H54 (cell line): ENCODE measurements at places on chromosomes 16 and 17.

DNA sequence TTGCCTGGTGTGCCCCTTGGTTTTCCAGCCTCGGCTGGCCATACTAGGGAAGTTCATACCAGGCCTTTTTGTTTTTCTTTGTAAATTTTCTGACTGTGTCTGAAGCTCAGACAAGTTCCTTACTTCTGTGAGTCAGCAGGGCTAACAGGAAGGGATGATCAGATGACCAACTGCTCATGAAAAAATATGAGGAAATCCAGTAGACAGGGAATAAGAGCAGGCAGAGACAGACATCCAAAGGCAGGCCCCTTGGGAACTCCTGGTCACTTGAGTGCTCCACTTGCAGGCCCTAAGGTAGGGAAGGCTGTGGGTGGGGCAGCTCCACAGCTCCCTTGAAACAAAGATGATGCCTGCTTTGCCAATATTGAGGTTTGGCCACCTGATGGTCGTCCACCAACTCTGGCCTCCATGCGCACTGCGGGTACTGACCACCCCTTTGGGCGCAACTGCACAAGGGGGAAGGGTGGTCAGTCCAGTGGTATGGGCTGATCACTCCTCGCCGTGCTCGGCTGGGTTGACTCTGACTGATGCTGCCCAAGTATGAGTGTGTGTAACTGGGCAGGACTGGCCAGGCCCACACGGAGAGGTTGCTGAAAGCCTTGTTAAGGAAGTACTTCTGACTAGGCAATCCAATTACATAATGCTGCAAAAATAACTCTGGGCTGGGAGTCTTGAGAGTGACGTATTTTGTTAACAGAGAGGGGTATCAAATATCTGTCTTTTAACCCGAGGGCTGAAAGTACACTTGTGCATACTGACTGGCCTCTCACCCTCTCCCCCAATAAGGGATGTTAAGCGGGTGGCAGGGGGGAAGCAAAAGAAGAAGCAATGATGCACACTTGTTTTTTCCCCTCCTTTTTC is 20.8 kb upstream of the ZFHX3 start:
- DNase-seq = no peak

DNA sequence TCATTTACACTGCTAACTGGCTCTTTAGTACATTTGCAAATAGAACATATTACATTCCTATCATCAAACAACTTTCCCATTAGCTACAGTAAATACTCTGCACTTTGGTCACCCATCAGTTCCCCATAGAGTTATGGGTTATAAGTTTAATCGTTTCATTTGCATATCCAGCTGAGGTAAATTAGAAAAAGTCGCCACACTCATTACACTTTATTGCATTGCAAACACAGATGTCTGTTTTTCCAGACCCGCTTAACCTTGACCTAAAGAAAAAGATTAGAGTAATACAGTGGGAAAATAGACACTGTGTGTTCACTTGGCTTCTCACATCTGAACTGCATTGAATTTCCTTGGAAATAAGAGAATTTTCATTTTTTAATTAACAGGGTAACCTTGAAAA is 213.1 kb upstream of the PSMD7 start:
- DNase-seq = no peak

- DNase-seq = no peak
Observed at GRCh38 chr16:90018652-90019542, at the start of gene DBNDD1. Gene DBNDD1, minus strand, starts transcription at chr16:90019456. Its CDS starts 115 bp downstream, at chr16:90019341.

DNA sequence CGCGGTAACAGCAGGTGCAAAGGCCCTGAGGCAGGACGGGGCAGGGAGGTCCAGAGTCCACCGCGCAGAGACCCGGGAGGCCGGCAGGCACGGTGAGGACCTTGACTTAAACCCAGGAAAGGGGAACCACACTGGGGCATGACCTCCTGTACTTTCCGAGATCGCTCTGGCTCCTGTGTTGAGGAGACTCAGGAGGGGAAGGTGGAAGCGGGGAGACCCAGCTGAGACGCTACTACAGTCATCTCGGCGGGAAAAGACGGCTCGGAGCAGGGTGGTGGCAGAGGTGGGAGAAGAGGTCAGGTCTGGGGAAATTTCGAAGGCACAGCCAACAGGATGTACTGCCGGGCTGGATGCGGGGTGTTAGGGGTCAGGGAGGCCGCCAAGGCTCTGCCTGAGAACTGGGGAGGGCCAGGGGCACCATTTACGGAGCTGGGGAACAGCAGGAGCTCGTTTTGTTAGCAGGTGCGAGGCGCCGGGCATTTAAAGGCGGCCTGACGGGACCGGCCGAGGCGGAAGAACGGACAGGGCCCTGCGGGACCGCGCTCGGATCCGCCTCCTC is 22.3 kb downstream of the NPTX1 start:
- DNase-seq = no peak

DNA sequence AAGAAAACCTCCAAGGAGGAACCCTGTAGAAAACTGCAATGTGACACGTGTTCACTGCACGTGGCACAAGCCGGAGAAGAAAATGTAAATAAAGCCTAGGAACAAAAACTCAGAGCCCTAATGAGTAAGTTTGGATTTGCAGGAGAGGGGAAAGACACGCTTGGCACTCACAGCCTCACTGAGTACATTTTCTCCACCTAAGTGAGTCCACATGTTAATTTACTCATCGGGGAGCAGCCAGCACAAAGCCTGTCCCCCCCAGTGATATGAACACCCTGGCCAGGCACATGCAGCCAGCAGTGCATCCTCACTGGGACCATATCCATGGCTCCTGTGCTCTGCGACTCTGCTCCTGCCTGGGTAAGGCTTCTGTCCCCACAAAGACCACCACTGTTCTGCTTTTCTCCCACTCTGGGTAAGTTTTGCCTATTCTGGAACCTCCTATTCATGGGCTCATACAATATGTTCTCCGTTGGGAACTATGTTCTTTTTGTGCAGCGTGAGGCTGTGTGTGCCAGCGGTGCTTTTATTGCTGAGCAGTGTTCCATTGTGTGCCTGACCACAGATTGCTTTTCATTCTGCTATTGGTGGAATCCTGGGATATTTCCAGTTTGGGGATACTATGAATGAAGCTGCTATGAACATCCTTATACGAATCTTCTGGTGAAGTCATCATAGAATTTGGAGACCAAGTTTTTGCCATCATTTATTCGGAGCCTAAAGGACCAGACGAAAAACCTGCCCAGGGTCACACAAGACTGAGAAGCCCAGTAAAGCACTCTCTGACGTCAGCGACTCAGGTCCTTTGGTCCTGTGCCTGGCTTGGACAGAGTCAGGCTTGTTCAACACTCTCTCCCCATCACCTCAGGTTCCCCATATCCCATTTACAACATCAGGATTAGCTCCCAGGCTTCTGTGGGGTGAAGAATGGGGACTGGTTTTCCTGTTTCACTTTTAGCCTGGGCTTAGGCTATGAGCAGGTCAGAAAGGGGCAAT is 53.3 kb downstream of the RNF112 start:
- DNase-seq = no peak

- no peak for DNase-seq
Observed at GRCh38 chr16:79037521-79038373, 562.8 kb downstream of the MAF start.

GRCh38 chr16:4395055-4395726 is 21.2 kb downstream of the CORO7 start:
- DNase-seq = no peak

- no peak for DNase-seq
Observed at GRCh38 chr17:42230225-42230624, 35.9 kb upstream of the GHDC start.

- no peak for DNase-seq
Observed at GRCh38 chr17:31692027-31692426, 167.0 kb downstream of the COPRS start.

DNA sequence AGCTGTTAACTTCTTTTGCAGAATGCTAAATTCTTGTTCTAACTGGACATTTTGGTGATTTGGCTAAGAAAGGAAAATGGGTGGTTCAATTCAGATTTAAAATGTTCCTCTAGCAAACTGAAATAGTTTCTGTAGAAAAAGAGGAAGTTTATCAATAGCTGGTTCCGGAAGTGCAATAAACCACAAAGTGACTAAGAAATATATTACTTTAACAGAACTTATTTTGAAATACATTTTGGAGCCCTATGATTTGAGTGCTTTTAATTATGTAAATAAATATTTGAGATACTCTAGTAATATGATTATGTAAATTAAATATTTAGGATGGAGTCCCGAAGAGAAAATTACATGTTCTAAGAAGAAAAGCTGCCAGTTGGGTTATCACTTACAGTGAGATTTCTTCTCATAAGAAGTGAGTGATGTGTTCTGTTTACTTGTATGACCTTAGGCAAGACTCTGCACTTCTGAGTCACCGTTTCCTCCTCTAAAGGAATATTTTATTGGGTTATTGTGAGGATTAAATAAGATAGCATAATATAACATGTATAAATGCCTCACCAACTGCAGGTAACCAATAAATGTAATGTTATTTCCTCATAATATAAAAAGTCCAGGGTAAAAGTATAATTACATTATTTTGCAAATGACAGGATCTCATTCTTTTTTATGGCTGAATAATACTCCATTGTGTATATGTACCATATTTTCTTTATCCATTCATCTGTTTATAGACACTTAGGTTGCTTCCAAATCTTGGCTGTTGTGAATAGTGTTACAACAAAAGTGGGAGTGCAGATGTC is at the start of gene EVI2B:
EVI2B (minus strand) TSS at position 73 of the 800 bp plus-strand sequence. CDS start 8,445 bp downstream, outside the sequence.
- DNase-seq = no peak

- no peak for DNase-seq
Observed at GRCh38 chr17:29949696-29950095, 8.3 kb downstream of the EFCAB5 start.

- no peak for DNase-seq
Observed at GRCh38 chr17:73045724-73046123, 46.8 kb downstream of the SLC39A11 start.

DNA sequence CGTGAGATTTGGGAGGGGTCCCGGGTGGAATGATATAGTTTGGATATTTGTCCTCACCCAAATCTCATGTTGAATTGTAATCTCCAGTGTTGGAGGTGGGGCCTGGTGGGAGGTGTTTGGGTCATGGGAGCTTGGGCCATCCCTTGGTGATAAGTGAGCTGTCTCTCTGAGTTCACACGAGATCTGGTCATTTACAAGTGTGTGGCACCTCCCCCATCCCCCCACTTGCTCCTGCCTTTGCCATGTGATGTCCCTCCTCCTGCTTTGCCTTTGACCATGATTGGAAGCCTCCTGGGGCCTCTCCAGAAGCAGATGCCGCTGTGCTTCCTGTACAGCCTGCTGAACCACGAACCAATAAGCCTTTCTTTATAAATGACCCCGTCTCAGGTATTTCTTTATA is 21.3 kb upstream of the BAIAP2 start:
- DNase-seq = no peak

DNA sequence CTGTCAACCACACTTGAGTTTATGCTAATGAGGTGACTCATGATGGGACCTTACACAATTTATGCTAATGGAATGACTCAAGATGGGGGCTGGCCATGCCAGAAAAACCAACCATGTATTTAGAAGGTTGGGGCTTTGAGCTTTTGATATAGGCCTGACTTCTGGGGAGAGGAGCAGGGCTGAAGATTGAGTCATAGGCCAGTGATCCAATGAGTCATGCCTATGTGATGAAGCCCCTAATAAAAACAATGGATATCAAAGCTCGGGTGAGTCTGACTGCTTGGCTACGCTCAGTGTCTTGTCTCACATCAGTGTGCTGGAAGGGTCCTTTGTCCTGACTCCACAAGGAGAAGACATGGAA is 7.3 kb downstream of the MFSD6L start:
- no peak for DNase-seq

DNA sequence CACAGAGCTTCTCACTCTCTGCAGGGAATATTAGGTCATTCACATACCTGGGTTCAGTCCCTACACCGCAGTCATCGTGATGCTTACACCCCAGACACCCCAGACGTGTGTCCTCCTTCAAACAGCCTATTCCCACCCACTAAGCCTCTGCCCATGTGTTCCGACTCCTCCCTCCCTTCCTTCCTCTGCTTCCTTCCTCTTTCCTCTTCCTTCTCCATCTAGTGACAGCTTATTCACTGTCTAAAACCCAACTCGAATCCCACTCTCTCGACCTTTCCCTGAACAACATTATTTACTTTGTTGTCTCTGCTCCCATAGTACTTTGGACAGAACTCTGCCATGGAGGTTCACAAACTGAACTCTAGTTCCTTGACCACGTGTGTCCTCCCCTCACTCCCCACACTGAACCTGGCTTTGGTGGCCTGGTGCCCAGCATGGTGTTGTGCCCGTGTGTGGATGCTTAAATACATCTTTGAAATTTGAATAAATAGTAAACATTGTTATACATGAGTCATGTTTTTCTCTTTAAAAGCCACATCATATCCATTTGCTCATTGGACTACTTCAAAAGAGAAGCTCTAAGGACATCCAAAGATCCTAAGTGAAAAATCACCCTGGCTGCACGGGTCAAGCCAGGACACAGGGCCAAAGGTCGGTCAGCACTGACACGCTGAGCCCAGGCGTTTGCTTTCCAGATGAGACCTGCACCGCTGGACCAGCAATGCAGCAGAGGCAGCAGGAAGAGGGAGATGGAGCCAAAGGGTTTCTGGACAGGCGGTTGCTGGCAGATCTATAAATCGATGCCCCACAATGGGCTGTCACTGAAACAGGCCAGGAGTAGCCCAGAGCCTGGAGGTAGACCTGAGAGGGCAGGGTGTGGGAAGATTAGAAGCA is 14.1 kb upstream of the G6PC1 start:
- DNase-seq = no peak

DNA sequence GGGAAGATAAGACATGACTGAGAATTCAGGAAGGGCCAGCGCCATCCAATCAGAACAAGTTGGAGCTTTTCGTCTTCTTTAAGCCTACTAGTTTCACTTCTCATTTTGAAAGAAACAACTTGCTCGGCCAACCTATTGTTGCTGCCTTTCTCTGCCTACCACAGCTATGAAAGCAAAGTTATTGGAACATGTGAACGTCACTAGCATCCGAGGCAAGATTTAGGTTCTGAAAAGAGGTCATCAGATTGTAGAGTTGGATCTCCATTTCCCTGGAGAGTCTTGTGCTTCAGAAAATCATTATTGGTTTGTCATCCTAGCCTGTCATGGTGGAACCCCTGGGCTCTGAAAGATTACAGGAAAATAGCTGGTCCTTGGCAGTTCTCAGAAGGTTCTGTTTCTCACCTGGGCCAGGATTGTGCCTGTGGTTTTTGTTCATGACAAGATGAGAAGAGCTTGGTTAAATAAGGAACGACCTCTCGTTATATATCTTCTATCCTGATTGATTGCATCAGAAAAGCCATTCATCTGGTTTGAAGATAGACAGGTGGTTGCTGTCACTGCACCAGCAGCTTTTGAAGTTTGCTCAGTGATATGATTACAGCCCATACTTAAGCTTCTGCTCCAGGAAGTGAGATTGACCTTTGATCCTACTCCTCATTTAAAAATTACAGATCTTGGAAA is 25.3 kb downstream of the CDH13 start:
- no peak for DNase-seq

GRCh38 chr17:16991349-16992009 is 19.6 kb upstream of the TNFRSF13B start:
- peak; percentile 88 for DNase-seq
